ENCODE measurements at places on chromosomes 7 and 10.
A peak's percentile ranks its signal among the peaks of the same experiment; 100 is the strongest.

DNA sequence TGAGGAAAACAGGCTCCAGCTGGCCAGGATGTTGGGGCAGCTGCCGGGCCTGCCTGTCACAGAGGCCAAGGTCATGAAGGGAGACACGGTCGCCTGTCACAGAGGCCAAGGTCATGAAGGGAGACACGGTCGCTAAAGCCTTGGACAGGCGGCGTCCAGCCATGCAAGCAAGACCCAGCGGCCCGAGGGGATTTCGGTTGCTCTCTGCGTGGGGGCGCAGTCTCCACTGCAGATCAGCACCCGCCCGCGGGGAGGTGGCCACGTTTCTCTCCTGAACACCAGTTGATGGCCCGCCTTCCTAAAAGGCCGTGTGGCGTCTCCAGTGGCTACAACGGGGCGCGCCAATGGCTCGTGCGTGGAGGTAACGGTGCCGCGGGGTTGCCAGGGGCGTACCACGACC is 67.0 kb upstream of the PCGF5 start:
- DNase-seq: no peak

DNA sequence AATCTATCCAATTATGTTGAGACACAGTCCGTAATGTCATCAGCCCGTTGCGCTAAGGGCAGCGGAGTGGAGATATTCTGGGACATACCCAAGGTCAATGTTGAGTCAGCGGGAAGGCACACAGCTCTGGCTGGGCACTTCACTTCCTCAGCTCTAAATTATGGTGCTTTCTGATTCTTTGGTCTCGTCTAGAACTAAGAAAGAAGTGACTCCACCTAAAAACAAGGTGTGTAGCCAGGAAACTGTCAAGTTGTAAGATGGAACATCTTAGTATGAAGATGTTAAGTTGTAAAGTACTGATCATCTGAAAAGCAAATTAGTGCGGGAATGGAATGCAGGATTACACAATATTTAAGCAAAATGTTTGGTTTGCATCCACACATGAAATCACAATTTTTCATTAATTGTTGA is 43.1 kb downstream of the BAIAP2L1 start:
- DNase-seq: no peak

DNA sequence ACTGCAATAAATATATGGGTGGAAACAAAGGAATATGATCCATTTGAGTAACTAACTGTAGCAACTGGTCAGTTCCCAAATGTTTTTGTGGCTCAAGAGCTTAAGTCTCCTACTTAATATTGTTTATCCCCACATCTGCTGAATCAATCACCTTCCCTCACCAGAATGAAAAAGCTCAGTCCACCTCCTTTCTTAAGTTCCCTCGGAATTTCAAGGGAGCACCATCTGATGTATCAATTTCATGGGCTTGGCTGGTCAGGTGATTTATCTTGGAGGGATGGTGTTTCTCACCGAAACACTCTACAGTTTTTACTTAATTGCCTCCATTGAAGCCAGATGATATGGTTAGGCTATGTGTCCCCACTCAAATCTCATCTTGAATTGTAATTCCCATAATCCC is 176.6 kb downstream of the SEMA3E start:
- DNase-seq: no peak

- DNase-seq: no peak
Observed at GRCh38 chr10:93126483-93127052, 52.9 kb downstream of the CYP26A1 start.

DNA sequence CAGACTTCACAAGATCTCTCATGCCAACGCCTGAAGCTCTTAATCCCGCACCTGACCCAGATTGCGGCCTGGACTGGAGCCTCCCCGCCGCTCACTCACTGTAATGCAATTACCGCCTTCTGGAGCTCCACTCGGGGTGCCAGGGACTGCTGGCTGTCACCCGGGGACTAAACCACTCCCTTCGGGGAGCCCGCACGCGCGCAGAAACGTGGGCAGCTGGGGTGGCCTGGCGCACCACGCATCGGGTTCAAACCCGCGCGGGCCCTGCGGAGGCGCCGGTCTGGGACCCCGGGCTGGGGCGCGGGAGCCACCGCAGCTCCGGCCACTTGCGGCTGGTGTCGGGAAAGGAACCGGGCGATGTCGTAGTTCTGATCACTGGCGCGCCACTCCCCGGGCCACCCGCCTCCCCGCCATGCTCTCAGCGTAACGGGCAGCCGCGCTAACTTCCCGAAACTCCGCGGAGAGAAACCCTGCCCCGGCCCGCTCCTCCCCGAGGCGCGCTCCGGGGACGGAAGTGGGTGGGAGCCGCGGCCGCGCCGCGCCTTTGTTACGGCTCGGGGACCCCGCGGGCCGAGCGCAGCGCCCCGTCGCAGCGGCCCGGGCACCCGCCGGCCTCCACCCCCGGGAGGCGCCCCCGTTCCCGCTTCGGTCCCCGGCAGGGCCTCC is 100.3 kb upstream of the SVIL start:
- peak; percentile 83 for DNase-seq

DNA sequence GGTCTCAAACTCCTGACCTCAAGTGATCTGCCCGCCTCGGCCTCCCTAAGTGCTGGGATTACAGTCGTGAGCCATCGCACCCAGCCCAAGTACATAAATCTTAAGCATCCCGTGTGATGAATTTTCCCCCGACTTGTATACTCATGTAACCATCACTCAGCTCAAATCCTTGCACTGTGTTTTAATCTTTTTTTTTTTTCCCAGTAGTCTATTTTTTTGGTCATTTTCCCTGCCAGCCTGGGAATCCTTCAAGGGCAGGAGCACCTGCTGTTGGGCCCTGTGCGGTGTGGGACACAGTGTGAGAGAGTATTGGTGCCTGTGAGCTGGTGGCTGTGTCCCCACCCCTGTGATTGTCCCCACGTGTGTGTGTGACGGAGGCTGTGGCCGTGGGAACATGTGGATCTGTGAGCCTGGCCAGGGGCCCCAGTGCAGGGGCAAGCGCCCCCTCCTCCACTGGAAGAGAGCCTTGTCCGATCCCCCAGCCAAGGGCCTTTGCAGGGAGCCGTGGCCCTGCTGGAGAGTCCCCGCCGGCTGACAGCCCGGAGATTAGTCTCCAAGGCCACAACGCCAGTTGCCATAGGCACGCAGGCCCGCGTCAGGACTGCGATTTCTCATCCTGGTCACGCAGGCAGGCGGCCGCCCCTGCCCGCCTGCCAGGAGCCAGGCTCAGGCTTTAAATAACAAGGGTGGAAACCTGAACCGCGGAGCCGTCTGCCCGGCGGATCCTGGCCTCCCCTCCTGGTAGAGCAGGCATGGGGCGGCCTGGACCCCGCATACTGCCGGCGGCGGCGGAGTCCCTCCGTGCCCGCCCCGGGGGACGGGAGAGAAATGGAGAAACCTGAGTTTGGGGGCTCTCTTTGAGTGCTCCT is 26.5 kb downstream of the GTF2IRD1 start:
- DNase-seq: peak; percentile 81

DNA sequence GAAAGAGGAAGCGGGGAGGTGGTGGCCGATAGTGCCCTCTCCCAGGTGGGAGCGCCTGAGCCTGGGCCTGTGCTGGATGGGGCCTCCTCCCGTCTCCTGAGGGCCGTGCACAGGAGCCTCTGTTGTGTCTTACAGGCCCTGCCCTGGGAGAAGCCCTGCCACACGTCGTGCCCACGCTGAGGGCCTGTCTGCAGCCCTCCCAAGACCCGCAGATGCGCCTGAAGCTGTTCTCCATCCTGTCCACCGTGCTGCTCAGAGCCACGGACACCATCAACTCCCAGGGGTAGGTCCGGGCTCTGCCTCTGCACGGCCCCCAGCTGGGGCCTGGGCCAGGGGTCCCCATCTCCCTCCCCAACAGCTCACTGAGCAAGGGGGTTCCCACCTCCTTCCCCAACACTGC is 43.3 kb upstream of the PRKAR1B start:
- no peak for DNase-seq

- no peak for DNase-seq
Observed at GRCh38 chr7:81886211-81886764, 116.4 kb upstream of the HGF start.

DNA sequence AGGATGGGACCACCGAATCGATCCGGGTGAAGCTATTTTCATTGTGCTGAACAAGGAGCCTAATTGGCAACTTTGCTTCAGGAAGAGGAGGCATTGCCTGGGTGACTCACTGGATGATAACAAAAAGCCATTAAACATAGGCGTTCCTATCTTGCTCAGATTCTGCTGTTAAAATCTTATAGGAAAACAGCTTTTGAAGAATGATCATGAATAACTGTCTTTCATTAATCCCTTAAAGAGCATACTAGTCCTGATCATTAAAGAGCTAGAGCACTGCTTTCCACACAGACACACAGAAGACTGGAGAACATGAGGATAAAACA is 174.2 kb upstream of the IMMP2L start:
- no peak for DNase-seq

- DNase-seq: no peak
Observed at GRCh38 chr10:124996127-124996853, 54.4 kb downstream of the ZRANB1 start.

DNA sequence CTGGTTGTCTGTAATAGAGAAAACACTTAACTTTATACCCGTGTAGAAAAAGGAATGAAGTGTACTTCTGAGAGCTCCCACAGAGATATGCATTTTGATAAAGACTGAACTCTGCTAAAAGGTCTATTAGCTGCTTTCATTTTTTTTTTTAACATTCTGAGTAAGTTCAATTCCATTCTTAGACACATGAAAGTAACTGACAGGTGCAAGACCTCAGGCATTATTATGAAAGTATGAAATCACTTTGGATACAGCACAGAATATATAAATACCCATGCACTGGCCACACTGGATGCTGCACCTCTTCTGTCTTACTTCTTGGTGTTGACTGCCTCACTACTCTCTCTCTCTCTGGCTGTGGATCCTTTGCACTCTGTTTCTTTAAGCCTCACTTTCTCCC is 46.2 kb downstream of the VWDE start:
- DNase-seq: no peak

GRCh38 chr10:71964743-71965515 is 734 bp downstream of the CHST3 start:
- DNase-seq: no peak

GRCh38 chr7:36904802-36905201 is 180.5 kb upstream of the AOAH start:
- no peak for DNase-seq

DNA sequence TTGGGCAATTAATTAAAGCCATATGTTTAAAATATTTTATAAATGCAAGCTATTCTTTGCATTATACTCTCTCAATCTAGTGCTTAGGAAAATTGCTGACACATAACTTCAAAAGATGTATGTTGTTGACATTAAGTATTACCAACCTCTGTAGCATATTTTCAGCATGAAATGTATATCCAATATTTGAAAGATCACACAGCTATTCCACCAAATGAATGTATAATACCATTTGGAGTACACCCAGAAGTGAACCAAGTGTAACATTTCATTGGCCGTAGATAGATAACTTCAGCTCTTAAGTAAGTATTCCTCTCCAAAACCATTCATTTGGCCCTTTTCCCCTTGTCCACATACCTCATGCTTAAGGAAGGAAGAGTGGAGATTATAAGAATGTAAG is 104.6 kb downstream of the HECTD2 start:
- no peak for DNase-seq

- no peak for DNase-seq
Observed at GRCh38 chr7:26690135-26690805, 174.1 kb downstream of the SKAP2 start.

GRCh38 chr7:11570922-11571550 is 261.0 kb downstream of the THSD7A start:
- no peak for DNase-seq

DNA sequence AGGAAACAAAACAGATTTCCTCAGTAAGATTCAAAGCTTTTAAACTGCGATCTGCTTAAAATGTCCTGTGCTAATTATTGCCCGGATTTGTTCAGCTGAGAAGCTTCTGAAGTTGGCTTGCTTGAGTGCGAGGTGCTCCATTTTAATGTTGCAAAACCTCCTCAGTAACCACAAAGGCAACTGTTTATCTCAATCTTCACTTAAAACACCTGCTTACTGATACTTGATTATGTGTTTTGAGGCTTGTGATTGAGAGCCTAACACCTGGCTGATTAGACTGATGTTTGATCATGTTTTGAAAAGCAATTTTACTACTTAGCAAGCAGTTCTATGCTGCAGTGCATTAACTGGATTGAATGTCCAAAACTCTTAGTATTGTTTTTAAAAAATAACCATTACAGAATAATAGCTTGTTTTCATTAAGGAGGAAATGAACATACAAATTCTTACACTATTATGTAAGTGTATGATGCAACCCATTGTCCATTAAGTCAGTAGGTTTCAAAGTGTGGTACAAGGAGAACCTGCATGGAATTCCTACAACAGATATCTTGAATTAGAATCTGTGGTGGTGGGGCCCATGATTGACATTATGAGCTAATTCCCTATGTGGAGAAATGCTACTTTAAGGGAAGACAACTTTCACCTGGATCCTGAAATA is 96.9 kb upstream of the FAM180A start:
- DNase-seq: no peak

GRCh38 chr10:56139405-56139804 is 221.7 kb downstream of the ZWINT start:
- no peak for DNase-seq

DNA sequence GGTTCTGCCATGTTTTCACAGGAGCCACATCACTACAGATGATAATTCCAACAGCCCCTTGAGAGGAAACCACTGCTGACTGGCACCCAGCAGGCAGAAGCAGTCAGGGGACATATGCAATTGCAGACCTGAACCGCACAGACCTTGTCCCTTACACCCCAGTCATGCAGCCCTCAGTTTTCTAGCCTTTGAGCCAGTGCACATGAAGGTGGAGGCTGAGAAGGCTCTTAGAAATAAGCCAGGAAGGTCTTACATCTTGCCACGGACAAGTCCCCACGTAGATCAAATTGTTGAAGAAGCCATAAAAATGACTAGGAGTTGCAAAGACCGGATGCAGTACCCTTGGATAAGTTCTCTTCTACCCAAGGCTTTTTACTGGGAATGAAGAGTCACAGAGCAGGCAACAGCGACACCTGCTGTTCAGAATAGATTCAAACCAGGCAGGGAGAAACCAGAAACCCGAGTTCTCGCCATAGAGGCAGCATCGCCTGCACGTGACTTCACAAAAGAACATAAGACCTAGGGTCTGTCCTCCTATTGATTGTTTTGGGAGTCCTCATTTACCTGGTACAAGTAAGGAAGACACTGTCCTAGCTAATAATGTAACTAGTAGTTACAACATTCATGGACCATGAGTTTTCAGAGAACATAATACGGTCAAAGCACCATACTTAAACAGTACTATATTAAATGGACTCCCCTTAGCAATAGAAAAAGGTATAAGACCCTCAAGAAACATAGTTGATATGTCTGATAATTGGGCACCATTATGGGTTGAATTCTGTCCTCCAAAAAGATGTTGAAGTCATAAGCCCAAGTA is 11.1 kb downstream of the STEAP1B start:
- DNase-seq: no peak

- DNase-seq: no peak
Observed at GRCh38 chr10:24035761-24036160, 173.2 kb upstream of the KIAA1217 start.

GRCh38 chr10:48564466-48565160 is 40.3 kb downstream of the ARHGAP22 start:
- no peak for DNase-seq

- DNase-seq: no peak
Observed at GRCh38 chr7:127967281-127967680, 64.0 kb downstream of the LRRC4 start.

- no peak for DNase-seq
Observed at GRCh38 chr10:1608851-1609647, 128.3 kb downstream of the ADARB2 start.

Measured in left forelimb (tissue), 1 donor.